ENCODE measurements at places on chromosomes 5 and 9.
A peak's percentile ranks its signal among the peaks of the same experiment; 100 is the strongest.

- DNase-seq: no peak
Measured at GRCh38 chr9:20854444-20854843, 170.4 kb downstream of the FOCAD start.

DNA sequence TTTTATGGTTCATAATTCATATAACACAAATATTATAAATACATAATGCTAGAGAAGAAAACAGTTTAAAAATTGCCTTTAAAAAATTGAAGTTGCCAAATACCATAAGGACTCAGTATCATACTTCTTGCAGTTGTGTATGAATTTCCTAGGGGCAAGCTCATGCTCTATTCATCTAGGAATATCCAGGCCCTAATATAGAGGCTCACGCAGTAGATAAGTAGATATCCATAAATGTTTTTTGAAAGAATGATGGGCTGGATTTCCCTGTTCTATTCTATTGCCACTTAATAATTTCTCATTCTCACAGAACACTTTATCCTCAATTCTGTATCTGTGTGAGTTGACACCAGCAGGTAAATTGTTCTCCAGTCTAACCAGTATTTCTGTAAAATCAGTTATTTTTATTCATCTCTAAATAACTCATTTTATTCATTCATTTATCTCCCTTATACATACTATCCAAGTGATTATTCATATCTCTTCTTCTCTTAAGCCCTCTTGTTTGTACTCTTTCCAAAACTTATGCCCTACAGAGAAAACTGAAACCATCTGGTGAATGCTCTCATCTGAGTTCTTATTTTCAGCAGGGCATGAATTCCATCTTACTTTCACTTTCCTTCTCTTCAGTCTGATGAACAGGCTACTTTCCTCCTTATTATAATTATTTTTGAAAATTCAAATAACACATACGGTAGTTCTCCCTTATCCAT, 97.1 kb downstream of the SLC44A1 start:
- no peak for DNase-seq

GRCh38 chr9:105539452-105539851, 18.5 kb upstream of the FKTN start:
- DNase-seq: no peak

GRCh38 chr9:98709968-98710965, 1.5 kb upstream of the GABBR2 start:
- peak; percentile 18 for DNase-seq

GRCh38 chr5:125655156-125655555, 768.1 kb upstream of the GRAMD2B start:
- DNase-seq: no peak

DNA sequence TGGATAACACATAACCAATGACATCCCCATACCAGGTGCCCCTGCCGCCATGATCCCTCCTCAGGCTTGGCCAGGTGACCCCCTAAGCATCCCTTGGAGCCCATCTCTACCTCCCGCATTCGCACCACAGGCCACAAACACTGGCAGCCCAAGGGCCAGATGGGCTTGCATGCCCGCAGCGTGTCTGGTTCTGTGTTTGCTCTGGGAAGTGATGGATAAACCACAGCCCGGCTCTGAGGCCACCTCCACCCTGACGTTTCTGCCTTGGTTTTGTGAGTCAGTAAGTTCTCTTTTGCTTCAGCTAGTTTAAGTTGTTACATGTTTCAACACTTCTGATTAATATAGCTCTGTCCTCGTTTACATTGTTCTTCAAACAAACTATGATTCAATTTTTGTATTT, 172.4 kb upstream of the PHYKPL start:
- no peak for DNase-seq

DNA sequence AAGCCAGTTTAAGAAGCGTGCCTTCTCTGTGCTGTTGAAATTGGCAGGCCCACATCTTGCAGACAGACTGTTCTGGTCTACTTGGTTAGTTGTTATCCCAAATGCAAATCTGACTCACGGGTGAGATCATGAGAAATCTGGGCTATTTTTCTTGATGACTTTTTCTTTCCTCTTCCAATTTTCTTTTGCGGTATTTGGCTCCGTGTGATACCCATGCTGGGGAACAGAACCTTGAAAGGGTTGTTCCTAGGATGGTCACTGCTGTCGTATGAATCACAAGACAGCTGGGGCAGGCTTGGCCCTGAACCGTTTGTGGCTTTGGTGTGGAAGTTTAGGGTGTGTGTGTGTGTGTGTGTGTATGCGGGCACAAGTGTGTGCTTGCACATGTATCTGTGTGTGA, 24.6 kb downstream of the PDZD2 start:
- DNase-seq: no peak

DNA sequence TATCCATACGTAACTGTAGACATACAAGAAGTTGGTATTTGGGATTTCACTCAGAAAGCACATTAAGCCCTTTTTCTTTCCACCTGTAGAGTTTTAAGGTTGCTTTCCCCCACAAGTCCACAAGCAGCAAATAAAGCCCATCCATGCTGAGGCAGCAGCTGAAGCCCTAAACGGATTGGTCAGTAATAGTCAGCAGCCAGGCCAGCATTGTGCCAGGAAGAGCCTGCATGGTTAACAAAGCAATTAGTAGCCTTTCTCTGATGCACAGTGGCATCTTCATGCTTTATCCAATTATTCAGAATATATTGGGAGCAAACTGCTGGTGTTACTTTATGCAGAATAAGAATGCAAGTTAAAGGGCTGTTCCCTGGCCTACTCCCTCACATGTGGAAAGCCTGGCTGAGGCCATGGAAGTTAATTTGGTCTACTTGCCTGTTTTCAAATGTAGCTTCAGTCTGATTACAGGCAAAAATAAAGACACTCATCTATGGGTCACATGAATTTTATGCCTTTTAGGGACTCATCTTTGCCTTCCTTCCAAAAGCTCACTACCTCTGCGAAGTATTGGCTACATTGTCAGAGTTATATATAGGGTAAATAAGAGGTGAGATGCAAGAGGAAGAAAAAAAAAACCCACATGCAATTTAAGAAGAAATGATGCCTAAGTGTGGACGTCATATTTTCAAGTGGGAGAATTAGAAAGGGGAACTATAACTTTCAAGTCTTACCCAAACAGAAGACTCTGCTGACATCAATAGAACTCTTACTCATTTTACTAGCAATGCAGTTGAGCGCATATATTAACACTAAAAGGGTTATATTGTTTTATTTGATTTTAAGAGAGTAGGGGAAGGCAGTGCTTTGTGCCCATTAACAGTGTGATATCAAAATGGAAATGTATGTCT, 15.9 kb downstream of the EBF1 start:
- no peak for DNase-seq

DNA sequence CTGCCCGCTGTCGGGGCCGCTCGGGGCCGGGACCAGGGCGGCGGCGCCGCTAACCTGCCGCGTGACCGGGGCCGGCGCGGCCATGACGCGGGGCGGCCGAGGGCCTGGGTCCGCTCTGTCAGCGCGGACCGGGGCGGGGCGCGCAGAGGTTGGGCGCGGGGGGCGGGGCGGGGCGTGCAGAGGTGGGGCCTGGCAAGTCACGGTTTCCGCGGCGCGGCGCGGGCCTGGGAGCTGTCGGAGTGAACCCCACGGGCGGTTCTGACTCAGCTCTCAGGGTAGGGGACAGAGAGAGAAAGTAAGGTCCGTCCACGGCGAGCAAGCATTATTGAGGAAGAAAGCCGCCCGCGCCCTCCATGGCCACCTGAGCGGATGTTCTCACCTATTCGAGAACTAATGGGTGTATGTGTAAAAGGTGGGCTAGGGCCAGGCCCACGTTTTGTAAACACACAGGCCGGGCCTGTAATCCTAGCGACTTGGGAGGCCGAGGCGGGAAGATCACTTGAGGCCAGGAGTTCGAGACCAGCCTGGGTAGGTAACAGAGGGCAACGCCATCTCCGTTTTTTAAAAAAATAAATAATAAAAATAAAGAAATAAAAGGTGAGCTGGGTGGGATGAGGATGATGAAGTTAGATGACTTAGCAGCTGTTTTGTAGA, at the start of gene PRXL2C:
PRXL2C (minus strand) TSS at position 120 of the 654 bp plus-strand sequence; CDS start at position 84, 36 bp downstream.
- DNase-seq: no peak

GRCh38 chr9:121198512-121199042, 3.1 kb downstream of the RAB14 start:
- DNase-seq: no peak

GRCh38 chr5:103461243-103461642, 101.3 kb downstream of the NUDT12 start:
- DNase-seq: no peak

- DNase-seq: no peak
Measured at GRCh38 chr5:173851595-173852243, 36.4 kb upstream of the CPEB4 start.

- DNase-seq: no peak
Measured at GRCh38 chr5:35063414-35063813, 15.7 kb upstream of the AGXT2 start.

Measured in neural crest cell (in vitro differentiated cells).